ENCODE measurements at places on chromosomes 5 and 9.

- no peak overlapping the region for H3K27ac ChIP-seq
- H3K27me3 ChIP-seq, result no peaks in the 10 kb centered on the region
- peaks cover 9% of the 10 kb centered on the region for H3K4me1 ChIP-seq
- H3K36me3 ChIP-seq, result no peaks in the 10 kb centered on the region
- ATAC-seq, result peak; percentile 92
Measured at GRCh38 chr5:90940227-90940995, 381.8 kb downstream of the ADGRV1 start.

- H3K4me1 ChIP-seq, result no peaks in the 10 kb centered on the region
- H3K27ac ChIP-seq, result no peak overlapping the region
- ATAC-seq, result no peak
- no peaks in the 10 kb centered on the region for H3K36me3 ChIP-seq
Measured at GRCh38 chr9:107712390-107712789, 222.8 kb upstream of the KLF4 start.

DNA sequence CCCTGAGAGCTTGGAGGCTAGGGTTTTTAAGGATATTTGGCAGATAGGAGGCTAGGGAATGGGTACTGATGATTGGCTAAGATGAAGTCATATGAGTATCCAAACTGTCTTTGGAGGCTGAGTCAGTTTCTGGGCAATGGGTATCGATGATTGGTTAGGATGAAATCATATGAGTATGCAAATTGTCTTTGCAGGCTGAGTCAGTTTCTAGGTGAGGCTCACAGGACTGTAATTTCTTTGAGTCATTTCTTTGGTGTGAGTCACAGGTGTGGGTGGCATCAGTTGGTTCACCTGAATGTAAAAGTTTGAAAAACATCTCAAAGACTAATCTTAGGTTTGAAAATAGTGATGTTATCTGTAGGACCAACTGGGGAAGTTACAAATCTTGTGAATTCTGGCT, 1068.0 kb downstream of the NR2F1-AS1 start:
- H3K27me3 ChIP-seq, result no peaks in the 10 kb centered on the region
- ATAC-seq, result no peak
- no peaks in the 10 kb centered on the region for H3K4me1 ChIP-seq
- no peaks in the 10 kb centered on the region for H3K36me3 ChIP-seq

GRCh38 chr9:111178331-111179055, 140.2 kb upstream of the LPAR1 start:
- no peak for ATAC-seq
- no peaks in the 10 kb centered on the region for H3K36me3 ChIP-seq
- H3K4me3 ChIP-seq, result no peak overlapping the region
- no peak overlapping the region for H3K27ac ChIP-seq
- H3K4me1 ChIP-seq, result no peaks in the 10 kb centered on the region

DNA sequence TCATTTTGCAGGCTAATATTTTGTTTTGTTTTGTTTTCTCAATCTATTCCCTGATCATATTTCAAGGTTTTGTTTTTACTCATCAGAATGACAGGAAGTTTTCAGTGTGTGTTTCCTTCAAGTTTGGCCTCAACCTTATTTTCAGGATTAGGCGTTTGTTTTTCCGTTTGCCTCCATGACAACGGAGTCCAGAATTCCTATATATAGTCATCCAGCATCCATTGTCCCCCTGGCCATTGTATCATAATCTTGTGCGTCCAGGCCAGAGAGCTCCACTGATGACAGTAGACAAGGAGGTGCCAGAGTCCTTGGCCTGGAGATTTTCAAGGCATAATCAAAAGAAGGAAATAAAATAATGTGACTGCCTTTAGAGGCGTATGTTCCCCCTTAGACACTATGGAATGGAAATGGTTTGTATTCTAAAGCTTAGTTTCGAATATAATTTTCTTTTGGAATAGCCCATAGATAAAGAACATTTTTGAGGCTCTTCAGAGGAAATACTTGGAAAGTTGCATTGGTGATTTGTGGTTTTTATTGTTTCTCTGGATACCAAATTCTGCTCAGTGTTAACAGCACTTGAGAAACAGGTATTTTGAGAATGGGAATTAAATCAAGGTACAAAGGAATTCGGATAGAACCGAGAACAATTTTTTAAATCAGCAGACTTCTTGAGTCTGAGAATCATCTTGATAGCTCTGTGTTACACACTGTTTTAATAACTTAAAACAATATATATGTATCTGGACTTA, 99.8 kb downstream of the ZNF462 start:
- H3K27ac ChIP-seq, result no peak overlapping the region
- no peaks in the 10 kb centered on the region for H3K4me1 ChIP-seq
- no peak for ATAC-seq
- H3K27me3 ChIP-seq, result peaks cover 11% of the 10 kb centered on the region
- H3K4me3 ChIP-seq, result no peak overlapping the region
- H3K36me3 ChIP-seq, result no peaks in the 10 kb centered on the region

DNA sequence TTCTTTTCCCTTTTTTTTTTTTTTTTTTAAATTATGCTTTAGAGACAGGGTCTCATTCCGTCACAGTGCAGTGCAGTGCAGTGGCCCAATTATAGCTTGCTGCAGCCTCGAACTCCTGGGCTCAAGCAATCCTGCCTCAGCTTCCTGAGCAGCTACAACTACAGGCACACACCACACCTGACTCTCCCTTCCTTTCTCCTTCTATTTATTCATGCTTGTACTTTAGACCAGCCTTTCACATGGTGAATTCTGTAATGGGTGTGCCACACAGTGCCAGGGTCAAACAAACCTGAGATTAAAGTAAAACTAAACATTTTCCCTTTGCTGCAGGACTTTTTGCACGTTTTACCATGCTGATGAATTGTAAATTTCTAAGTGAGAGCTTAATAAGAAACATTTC, 8.0 kb downstream of the SH3RF2 start:
- H3K4me1 ChIP-seq, result no peaks in the 10 kb centered on the region
- no peak for ATAC-seq
- H3K36me3 ChIP-seq, result no peaks in the 10 kb centered on the region
- no peak overlapping the region for H3K4me3 ChIP-seq
- no peaks in the 10 kb centered on the region for H3K27me3 ChIP-seq

- peaks cover 8% of the 10 kb centered on the region for H3K4me1 ChIP-seq
- no peak overlapping the region for H3K27ac ChIP-seq
- H3K4me3 ChIP-seq, result no peak overlapping the region
Measured at GRCh38 chr5:76040806-76041205, 42.4 kb upstream of the SV2C start.

- no peaks in the 10 kb centered on the region for H3K4me1 ChIP-seq
- H3K4me3 ChIP-seq, result no peak overlapping the region
- H3K27ac ChIP-seq, result no peak overlapping the region
Measured at GRCh38 chr5:73789851-73790281, 163.9 kb downstream of the ARHGEF28 start.

DNA sequence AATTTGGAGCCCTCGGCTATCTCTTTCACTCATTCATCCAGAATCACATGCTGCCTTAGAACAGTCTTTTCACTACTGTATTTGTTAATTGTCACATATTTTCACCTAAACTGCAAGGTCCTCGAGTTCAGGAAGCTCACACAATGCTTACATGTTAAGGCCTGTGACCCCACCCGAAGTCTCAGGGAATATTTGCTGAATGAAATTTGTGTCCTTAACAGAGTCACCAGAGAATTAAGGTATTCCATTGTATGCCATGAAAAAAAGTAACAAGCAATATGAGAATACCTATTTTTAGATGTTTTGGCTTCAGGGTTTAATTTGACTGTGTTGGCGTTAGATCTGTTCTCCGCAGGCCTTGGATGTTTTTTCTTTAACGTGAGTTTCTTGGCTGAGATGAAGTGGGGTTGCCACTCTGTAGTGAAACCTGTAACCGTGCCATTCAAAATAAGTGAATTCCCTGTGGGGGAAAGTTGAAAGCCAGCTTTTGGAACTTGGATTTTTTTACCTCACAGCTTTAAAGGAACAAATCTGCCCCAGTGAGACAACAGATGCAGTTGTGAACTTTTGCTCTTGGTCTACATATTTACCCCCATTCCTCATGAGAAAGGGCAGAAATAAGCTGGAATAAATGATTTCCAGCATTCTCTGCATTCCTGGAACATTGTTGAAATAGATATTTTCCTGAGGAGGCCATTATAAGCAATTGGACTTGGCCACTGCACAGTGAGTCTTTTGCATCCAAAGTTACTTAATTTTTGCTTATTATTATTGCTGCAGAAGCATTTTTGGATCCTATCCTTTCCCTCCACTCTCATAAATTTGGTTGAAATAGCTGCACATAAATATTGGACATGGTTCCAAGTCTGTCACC, 35.9 kb upstream of the FBP1 start:
- H3K36me3 ChIP-seq, result no peaks in the 10 kb centered on the region
- no peaks in the 10 kb centered on the region for H3K4me1 ChIP-seq
- no peak overlapping the region for H3K4me3 ChIP-seq
- ATAC-seq, result no peak
- no peaks in the 10 kb centered on the region for H3K27me3 ChIP-seq

- H3K36me3 ChIP-seq, result no peaks in the 10 kb centered on the region
- peak overlapping the region; percentile 1 for H3K27ac ChIP-seq
- no peak overlapping the region for H3K4me3 ChIP-seq
- no peak for ATAC-seq
- H3K4me1 ChIP-seq, result peaks cover 80% of the 10 kb centered on the region
Measured at GRCh38 chr5:60538426-60538825, 161.5 kb downstream of the DEPDC1B start.

- H3K4me1 ChIP-seq, result peaks cover 68% of the 10 kb centered on the region
- H3K36me3 ChIP-seq, result no peaks in the 10 kb centered on the region
- peak overlapping the region; percentile 25 for H3K4me3 ChIP-seq
- no peaks in the 10 kb centered on the region for H3K27me3 ChIP-seq
- peak; percentile 92 for ATAC-seq
- peak overlapping the region; percentile 88 for H3K27ac ChIP-seq
Measured at GRCh38 chr5:56412601-56413379, 179.7 kb upstream of the ANKRD55 start.

- no peak overlapping the region for H3K4me3 ChIP-seq
- peaks cover 66% of the 10 kb centered on the region for H3K27me3 ChIP-seq
- peaks cover 13% of the 10 kb centered on the region for H3K4me1 ChIP-seq
- H3K27ac ChIP-seq, result no peak overlapping the region
Measured at GRCh38 chr5:135176991-135177390, 143.0 kb upstream of the PITX1 start.

DNA sequence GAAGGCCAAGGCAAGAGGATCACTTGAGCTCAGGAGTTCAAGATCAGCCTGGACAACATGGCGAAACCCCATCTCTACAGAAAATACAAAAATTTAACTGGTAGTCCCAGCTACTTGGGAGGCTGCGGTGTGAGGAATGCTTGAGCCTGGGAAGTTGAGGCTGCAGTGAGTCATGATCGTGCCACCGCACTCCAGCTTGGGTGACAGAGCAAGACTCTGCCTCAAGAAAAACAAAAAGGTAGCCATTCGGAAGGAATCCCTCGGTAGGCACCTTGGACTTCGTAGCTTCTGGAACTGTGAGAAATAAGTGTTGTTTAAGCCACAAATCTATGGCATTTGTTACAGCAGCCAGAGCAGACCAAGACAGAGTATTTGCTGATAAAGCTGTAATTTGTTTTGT, 174.2 kb downstream of the DCP2 start:
- H3K27me3 ChIP-seq, result no peaks in the 10 kb centered on the region
- H3K27ac ChIP-seq, result no peak overlapping the region
- H3K4me3 ChIP-seq, result no peak overlapping the region
- no peaks in the 10 kb centered on the region for H3K36me3 ChIP-seq

DNA sequence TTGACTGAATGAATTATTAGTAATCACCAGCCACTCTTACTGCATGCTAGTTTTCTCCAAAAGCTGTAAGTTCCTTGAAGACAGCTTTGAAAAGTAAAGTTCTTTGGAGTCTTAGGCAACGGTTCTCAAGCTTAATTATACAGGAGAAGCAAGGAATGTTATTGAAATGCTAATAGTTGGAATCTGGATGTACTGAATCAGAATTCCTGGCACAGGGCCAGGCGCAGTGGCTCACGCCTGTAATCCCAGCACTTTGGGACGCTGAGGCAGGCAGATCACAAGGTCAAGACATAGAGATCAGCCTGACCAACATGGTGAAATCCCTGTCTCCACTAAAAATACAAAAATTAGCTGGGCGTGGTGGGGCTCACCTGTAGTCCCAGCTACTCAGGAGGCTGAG, 33.4 kb downstream of the GRIA1 start:
- no peaks in the 10 kb centered on the region for H3K27me3 ChIP-seq
- no peaks in the 10 kb centered on the region for H3K36me3 ChIP-seq
- H3K27ac ChIP-seq, result no peak overlapping the region
- ATAC-seq, result no peak
- no peaks in the 10 kb centered on the region for H3K4me1 ChIP-seq

GRCh38 chr5:56607551-56607950, 207.8 kb upstream of the MAP3K1 start:
- peaks cover 14% of the 10 kb centered on the region for H3K36me3 ChIP-seq
- no peak for ATAC-seq
- peaks cover 38% of the 10 kb centered on the region for H3K4me1 ChIP-seq
- no peaks in the 10 kb centered on the region for H3K27me3 ChIP-seq
- H3K4me3 ChIP-seq, result no peak overlapping the region

All from stimulated activated memory B cell treated with anti-CD40 and anti-IgM and Interleukin-4, amounts not matched to agents 10 μg/mL and 1 μg/mL and 100 μg/mL, for 72 hours (primary cell).